Stimulated activated CD4-positive, alpha-beta T cell treated with anti-CD3 and anti-CD28 coated beads, Interleukin-15, amount 100 ng/mL, for 48 hours (primary cell): ENCODE measurements at places on chromosomes 2 and 18.
A peak's percentile ranks its signal among the peaks of the same experiment; 100 is the strongest.

DNA sequence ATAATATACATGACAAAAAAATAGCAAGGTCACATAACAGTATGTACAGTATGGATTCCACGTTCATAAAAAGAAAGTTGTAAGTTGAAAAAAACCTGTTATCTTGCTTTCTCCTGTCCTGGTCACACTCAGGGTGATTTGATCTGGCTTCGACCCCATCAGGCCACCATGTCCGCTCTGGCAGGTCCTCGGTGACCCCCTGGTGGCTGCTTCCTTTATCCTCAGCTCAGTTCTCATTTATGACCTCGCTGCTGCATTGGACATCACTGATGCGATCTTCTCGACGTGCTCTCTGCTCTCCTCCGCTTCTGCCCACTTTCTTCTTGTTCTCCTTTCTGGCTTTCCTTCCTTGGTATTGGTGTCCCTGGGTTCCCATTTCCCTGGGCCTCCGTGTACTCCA is 29.7 kb downstream of the DGKD start:
- DNase-seq = no peak

DNA sequence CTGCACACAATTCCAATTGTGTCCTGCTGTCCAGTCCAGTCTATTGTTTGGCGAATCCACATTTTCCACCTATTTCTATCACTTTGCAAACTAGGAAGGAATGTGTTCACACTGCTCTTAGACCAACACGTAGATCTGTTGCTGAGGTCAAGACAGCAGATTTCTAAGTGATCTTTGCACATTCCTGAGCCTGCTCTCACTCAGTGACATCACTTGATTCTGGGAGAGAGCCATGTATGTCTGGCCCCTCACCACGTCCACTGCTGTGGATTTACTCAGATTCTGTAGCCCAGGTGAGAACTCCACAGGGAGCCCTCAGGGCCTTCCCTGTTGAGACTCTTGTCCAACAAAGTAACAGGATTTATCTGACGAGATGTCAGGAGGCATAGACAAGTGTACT is 317.2 kb downstream of the TSN start:
- DNase-seq = no peak

DNA sequence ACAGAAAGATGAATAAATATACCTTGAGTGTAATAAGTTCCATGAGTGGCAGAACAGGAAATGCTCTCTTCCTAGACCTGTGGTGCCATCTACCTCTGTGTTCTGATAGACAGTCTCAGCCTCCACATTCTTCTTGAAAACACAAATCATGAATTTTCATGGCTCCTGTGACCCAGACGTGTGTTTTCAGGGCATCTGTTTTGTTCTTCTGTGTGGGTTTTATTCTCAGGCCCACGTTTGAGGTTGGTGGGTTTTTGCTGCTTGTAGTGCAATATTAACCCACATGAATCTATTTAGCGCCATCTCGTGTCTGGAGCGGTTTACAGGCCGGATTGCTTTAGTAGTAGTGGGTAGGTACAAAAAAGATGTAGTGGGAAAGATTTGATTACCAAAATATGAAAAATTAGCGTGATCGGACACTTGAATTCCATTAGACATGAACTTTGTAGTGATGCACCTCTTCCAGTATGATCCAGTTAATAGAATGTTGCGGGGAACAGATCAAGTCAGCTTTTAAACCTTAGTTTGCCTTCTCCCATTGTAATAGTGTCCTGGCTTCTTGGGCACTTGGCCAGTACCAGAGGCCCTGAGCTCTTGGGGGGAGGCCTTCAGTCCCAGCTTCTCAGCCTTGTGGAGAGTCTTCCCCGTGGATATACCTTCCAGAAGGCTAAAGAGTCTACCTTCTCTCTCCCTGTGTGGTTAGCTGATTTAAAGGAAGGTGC is 256.5 kb downstream of the TPGS2 start:
- DNase-seq = no peak

DNA sequence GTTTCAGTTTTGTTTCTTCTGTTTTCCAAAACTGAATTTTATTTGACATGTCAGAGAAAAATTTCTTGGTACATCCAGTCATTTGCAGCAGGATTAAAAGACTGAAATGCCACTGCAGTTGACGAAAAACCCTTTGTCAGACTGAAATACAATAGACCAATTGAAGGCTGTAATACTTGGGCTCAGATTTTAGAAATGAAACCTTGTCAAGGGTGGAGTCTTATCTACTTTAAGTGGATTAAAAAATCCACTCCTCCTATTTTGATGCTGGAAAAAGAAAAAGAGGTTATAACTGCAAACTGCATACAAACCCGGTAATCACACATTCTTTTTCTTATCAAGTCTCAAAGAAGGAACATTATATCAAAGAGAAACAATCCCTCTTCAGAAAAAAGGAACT is 80.2 kb upstream of the NEUROD1 start:
- DNase-seq = no peak

DNA sequence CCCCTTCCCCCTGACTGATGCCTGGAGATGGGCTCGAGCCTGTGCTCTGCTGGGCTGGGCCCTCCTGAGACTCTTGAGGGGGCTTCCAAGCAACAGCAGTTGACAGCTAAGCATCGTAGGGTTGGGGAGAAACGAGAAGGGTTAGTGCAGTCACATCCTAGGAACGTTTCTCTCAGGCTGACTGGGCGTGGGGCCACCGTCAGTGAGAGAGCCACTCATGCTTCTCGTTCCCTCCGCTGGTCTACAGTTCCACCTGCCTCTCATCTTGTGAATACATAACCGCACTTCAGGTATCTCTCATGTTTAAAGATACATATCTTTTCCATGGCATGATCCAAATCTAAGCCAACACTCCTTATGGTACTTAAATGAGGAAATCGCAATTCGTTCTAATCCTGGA is 66.4 kb downstream of the TRAPPC12 start:
- DNase-seq = no peak

DNA sequence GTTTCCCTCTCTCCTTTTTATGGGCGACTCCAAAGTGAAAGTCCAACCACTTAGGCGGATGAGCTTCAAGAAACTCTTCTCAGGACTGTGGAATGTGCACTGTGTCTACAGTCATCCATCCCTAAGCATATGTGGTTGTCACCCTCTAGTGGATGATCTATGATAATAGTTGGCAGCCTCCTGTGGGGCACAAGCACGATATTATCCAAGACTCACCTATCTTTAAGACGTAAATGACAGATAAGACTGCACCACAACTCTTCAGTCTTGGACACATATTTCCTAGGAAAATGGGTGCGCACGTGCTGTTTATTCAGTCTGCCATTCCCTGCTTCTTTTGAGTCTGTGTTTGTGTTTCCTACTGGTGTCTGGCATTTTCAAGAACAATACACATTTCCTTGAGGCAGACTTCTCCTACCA is 145.5 kb upstream of the CTAGE1 start:
- DNase-seq = no peak

GRCh38 chr18:3692691-3693090 is 242.7 kb downstream of the TGIF1 start:
- no peak for DNase-seq

- no peak for DNase-seq
These were observed 164.8 kb downstream of the CCDC85A start for GRCh38 chr2:56348392-56349210.

DNA sequence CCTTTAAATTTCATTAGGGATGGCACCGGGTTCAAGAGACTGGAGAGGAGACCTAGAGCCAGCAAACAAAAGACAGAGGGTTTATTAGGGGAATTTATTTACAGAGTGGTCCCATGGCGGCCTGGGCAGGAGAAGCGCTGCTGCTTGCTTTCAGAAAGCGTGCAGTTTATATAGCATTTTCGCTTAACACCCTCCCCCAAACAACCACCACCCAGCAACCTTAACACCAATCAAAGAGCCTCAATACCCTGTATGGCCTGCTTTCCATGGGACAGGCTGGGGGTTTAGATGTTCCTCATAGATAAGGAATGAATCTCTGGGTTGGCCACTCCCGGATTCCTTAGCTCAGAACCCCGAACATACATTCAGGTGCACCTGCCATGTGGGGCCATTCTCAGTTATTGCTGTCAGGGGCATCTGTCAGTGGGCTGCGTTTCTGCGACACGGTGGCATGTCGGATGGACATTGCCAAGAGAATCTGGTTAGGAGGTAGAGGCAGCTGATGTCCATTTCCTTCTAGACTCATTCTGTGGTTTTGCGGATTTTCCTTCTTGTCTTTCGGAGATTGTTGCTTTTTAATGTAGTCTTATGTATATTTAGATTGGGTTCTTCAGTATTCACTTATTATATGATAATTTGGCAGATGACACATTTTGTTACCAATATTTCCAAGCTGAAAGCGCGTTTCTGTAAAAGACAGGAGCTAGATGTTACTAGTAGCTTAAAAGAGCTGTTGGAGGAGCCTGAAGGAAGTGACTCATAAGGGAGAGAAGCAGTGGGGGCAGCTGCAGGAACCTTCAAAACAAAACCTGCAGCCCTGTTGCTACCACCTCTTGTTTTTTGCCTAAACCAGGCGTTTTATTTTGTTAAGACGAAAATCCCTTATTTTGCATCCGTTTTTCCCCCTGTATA is 7.2 kb downstream of the AGAP1 start:
- DNase-seq = no peak

DNA sequence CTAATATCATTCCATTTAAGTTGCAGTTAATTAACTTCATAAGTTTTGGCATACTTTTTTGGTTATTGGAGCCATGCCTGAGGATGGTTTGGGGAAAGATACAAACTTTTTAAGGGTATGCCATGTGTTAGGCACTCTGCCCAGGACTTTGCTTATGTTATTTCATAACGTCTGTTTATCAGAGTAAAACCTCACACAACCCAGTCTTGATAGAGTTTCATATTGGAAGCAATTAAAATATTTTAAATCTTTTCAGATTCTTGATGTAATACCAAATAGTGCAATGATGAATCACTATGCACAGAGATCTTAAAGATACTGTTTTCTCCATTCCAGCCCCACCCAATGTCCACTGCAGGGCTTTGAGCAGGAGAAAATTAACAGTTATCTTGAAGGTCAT is 529.1 kb upstream of the HNMT start:
- DNase-seq = no peak

GRCh38 chr2:144261336-144261735 is 258.6 kb downstream of the ZEB2 start:
- DNase-seq = no peak

DNA sequence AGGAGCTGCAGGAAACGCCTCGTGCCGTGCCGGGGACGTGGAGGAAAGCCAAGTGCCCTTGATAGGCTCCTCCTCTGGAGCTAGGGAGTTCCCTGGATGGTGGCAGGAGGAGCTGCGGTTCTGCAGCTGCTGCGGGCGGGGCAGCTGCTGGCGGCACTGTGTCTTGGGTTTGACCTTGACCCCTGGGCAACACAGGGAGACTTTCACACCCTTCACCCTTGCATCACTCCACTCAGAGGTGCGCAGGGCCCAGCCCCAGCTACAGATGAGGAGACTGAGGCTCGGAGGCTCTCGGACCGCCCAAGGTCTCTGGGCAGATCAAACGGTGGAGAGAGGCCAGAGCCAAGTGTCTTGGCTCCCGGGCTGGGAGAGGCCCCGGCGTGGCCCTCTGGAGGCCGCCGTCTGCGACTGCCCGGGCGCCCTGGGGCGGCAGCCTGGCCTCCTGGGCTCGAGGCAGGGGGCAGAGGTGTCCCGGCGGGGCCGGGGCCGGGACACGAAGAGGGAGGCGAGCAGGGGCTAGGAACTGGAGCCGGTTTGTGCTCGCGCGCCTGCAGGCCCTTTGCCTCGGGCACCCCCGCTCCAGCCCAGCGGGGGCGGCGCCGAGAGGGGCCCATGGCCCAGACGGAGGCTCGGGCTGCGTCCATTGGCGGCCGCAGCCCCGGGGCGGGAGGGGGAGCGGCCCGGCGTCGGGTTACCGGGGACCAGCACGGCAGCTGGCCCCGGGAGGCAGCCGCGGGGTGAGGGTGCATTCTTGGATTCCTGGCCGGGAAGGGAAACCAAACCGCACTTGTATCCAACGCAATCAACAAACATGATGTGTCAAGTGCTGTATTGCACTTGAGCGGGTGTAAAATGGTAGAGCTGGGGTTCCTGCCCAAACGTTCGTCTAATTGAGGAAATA is 129.6 kb upstream of the SLC1A4 start:
- DNase-seq = no peak

GRCh38 chr18:80154293-80154692 is 45.2 kb downstream of the ADNP2 start:
- DNase-seq = peak; percentile 28

DNA sequence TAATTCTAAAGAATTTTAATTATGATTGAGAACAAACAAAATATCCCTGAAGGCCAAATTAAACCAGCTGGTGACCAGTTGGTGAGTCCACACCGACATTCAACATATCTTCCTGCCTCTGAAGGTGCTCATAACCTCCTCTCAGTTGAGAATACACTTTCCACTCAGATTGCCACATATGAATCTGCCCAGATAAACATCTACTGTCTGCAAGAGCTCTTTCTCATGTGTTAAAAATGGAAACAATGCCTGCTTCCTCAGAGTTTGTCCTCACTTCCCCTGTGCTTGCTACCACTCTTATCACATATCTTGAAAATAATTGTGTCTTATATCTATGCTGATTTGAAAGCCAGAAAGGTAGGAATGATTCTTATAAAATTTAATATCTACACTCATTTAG is 177.7 kb upstream of the GULP1 start:
- no peak for DNase-seq

DNA sequence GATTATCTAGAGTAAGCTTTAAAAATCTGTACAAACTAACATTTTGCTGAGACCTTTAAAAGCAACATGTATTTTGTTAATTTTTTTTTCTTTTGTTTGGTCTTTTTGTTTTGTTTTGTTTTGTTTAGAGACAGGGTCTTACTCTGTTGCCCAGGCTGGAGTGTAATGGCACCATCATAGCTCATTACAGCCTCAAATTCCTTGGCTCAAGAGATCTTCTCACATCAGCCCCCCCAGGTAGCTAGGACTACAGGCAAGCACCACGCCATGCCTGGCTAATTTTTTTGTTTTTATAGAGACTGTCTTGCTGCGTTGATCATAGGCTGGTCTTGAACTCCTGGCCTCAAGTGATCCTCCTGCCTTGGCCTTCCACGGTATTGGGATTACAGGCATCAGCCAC is 23.1 kb downstream of the RBBP8 start:
- DNase-seq = no peak

DNA sequence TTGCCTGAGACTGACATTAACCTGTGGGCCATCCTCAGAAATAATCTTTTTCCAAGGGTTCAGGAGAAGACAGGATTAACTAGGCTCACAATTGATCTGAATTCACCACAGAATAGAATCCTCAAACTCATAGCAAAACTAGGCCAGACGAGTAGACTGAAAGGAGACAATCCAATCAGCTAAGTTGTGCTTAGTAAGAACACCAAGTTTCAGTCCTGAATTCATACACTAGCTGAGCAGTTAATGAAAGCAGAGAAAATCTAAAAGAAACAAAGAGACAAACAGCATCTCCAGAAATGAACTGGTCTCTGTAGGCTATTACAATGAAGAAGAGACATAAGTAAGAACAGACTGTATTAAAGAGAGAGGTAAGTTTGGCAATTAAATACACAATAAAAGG is 89.5 kb downstream of the GORASP2 start:
- DNase-seq = no peak

DNA sequence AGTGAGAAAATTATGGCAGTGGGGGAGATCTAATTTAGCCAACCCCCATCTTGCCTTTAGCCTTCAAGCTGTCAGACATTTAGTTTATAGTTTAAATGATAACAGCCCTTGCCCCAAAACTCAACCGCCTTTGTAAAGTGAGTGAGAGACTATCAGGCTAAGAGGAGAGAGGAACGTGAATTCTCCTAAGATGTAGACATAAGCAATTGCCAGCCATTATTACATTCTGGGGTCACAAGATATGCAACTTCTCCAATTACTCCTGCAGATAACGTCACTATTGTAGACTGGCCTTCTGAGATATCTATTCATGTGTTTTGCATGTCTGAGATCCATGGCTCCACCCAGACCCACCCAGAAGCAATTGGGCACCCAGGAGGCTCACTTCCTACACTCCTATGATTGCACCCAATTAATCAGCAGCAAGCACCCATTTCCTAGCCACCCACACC is 307.3 kb downstream of the NBAS start:
- DNase-seq = no peak
